Activated CD4-positive, alpha-beta memory T cell treated with anti-CD3 and anti-CD28 coated beads for 36 hours (primary cell): ENCODE measurements at places on chromosomes 3 and 15. TPM values are rescaled to one million over a fixed set of nuclear protein-coding genes. Genes with fewer than 3 reads are reported as not detected.

CACNA2D2 gene
- 0.63 TPM for total RNA-seq

CYP8B1 gene
- total RNA-seq: not detected

CLDN1 gene
- total RNA-seq: 0.07 TPM

ISLR gene
- not detected for total RNA-seq

KBTBD12 gene
- total RNA-seq: not detected

SQOR gene
- 194 TPM for total RNA-seq

- H3K27me3 ChIP-seq: no peaks in the 10 kb centered on the region
- no peak overlapping the region for H3K27ac ChIP-seq
- no peaks in the 10 kb centered on the region for H3K4me1 ChIP-seq
- no peaks in the 10 kb centered on the region for H3K36me3 ChIP-seq
Observed at GRCh38 chr3:106850437-106850836, 526.8 kb upstream of the CCDC54 start.

DNA sequence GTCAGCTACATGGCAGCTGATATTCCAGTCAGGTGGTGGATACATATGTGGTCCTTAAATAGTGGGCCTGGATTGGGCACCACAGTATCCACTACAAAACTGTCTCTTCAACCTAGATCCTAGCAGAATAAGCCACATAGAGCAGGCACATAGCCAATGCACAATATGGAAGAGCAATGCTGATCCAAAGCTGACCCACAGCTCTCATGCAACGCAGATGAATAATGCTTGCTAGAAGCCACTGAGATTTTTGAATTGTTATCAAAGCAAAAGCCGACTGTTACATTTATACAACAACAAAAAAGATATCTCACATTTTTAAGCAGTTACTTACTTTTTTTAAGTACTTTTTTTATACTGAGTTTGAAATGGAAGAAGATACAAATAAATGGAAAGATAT lies 11.2 kb downstream of the CNTN3 start:
- no peak overlapping the region for H3K4me3 ChIP-seq
- no peak for DNase-seq
- H3K27ac ChIP-seq: no peak overlapping the region
- no peaks in the 10 kb centered on the region for H3K36me3 ChIP-seq

DNA sequence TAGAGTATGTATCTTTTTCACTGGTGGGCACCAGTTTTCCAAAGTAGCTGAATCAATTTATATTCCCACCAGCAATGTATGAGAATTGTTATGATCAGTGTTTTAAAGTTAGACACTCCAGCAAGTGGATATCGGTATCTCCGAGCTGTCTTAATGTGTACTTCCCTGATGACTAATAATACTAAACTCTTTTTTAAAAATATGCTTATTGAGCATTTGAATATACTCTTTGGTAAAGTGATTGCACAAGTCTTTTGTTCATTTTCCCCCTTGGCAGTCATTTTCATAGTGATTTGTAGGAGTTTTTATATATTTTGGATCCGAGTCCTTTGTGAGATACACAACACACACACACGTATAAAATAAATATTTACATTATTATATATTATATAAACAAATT lies 12.5 kb upstream of the FEM1B start:
- H3K27me3 ChIP-seq: peaks cover 19% of the 10 kb centered on the region
- H3K36me3 ChIP-seq: no peaks in the 10 kb centered on the region
- no peaks in the 10 kb centered on the region for H3K4me1 ChIP-seq
- H3K4me3 ChIP-seq: no peak overlapping the region
- DNase-seq: no peak

DNA sequence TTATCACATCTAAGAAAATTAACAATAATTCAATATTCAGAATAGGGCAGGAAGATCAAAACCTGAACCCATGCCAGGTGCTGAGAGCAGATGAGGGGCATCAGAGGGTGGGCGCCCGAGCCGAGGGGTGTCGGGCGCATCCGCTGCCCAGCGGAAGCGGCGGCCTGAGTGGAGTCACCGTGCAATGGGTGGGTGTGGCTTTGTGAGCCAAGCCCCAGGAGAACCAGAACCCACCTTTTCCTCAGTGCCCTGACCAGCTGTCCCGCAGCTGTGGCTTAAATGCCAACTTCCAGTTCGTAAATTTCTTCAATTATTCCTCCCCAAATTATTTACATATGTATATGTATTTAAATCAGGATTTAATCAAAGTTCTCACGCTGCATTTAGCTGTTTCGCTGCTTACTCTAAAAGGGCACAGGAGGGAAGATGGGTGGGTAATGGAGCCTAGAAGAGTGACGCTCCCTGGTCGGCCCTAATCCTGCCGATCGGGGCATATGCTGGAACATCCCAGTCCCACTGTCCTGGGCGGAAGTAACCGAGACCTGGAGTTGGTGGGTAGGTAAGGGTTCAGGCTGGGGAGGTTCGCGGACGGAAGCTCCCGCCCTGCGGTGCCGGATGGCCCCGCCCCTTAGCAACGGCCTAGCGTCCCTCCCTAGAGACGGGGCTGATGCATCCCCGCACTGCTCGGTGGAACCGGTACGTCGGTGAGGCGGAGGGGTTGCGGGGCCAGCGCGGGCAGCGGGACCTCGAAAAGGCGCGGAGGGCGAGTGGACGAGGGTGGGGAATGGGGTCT lies 1.3 kb downstream of the DNAH1 start:
- H3K36me3 ChIP-seq: no peaks in the 10 kb centered on the region
- DNase-seq: peak; percentile 79
- H3K4me1 ChIP-seq: peaks cover 32% of the 10 kb centered on the region

- H3K36me3 ChIP-seq: peaks cover 53% of the 10 kb centered on the region
- H3K4me3 ChIP-seq: no peak overlapping the region
- H3K4me1 ChIP-seq: no peaks in the 10 kb centered on the region
- H3K27me3 ChIP-seq: no peaks in the 10 kb centered on the region
- DNase-seq: no peak
Observed at GRCh38 chr3:194440756-194441155, 41.7 kb upstream of the GP5 start.

DNA sequence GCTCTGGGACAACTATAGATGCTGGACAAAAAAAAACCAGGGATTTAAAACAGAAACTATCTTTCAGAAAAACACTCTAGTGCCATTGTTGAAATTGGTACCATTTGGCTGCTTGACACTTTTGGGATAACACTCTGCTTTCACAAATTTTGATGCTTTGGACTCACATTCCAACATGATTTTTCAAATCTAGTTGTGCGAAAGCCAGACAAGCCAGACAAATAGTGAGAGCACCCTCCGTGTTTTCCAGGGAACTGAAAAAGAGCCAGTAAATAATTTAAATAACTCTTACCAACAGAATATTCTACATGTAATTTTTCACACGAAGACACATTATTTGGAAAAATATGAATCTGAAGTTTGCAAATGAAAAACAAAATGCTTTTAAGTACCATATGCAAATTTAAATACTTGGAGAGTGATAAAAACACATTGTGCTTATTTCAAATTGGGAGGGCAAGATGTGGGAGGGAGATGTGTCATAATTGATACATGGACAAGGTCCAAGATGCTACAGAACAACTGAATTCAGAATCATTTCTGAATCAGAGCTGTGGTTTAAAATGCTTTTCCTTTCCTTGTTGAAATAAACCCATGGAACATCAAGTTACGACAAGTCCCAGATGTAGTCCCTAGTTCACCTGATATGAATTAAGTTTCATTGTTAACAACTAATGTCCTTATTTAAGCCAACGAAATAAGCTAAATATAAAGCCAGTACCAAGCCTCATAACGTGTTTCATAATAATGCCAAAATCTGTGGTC lies 144.2 kb upstream of the SOX2 start:
- H3K4me3 ChIP-seq: no peak overlapping the region
- no peaks in the 10 kb centered on the region for H3K4me1 ChIP-seq
- no peak for DNase-seq
- H3K27me3 ChIP-seq: no peaks in the 10 kb centered on the region
- H3K36me3 ChIP-seq: no peaks in the 10 kb centered on the region

- H3K4me3 ChIP-seq: no peak overlapping the region
- H3K27me3 ChIP-seq: no peaks in the 10 kb centered on the region
- H3K4me1 ChIP-seq: peaks cover 4% of the 10 kb centered on the region
- no peak overlapping the region for H3K27ac ChIP-seq
Observed at GRCh38 chr15:82851306-82851850, 42.0 kb downstream of the WHAMM start.

DNA sequence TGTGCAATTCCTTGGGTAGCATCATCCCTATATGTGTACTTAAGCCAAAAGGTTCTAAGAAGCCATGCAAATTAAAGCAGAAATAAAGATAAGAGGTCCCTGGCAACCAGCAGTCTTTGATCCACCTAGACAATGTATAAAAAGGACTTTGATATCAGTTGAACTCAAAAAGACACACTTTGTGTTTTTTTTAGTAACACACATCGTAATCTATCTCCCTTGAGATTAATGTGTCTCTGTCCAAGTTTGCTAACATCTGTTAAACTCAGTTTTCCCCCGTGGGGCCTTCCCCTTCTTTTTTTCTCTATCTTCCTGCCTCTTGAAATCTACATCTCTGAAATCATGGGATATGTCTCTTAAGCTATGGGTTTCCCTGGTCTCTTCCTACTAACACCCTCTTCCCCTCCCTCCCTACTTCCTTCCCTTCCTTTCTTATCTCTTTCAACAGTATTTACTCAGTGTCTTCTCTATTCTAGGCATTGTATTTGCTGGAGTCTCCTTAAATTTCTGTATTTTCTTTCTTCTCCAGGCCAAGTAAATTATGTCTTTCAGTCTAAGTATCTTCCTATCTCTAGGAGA lies 27.7 kb downstream of the ALDH1A2 start:
- no peaks in the 10 kb centered on the region for H3K36me3 ChIP-seq
- H3K4me1 ChIP-seq: no peaks in the 10 kb centered on the region
- H3K4me3 ChIP-seq: no peak overlapping the region
- H3K27ac ChIP-seq: no peak overlapping the region
- DNase-seq: no peak

DNA sequence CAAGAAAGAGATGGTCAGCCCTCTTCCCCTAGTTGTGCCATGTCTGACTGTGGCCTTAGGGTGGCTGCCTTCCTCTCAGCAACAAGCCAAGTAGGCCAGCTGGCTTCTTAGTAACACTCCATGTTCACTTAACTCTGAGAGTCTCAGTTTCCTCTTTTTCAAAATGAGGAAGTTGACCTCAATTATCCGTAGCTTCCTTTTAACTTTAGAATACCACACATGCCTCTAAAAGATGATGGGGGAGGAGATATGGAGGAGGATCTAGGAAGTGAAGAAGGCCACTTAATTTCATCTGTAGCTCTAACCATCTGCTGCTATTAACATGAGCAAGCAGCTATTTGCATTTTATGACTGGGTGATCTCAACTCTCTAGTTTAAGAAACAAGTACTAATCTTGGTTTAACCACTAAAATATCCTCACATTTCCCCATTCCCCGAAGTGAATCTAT lies 32.9 kb downstream of the CD200R1L start:
- H3K27ac ChIP-seq: no peak overlapping the region
- no peaks in the 10 kb centered on the region for H3K36me3 ChIP-seq
- peaks cover 20% of the 10 kb centered on the region for H3K4me1 ChIP-seq
- H3K27me3 ChIP-seq: no peaks in the 10 kb centered on the region

DNA sequence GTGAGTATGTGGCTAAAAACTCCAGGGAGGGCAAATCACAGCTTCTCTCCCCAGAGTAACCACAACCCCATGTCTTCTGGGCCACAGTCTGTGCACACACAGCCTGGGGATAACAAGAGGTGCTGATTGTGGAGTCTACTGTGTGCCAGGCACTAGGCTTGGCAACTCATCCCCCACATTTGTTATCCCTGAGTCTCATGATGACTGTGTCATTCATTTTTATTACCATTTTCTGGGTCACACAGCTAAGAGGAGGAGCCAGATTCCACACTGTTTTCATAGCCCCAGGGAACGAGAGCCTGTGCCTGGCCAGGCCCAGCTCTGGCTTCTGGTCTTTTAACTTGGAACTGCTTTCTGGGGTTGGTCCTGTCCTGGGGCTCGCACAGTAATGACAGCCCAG lies 34.5 kb downstream of the ESYT3 start:
- no peak overlapping the region for H3K4me3 ChIP-seq
- H3K36me3 ChIP-seq: no peaks in the 10 kb centered on the region
- no peaks in the 10 kb centered on the region for H3K4me1 ChIP-seq
- no peaks in the 10 kb centered on the region for H3K27me3 ChIP-seq
- DNase-seq: no peak

DNA sequence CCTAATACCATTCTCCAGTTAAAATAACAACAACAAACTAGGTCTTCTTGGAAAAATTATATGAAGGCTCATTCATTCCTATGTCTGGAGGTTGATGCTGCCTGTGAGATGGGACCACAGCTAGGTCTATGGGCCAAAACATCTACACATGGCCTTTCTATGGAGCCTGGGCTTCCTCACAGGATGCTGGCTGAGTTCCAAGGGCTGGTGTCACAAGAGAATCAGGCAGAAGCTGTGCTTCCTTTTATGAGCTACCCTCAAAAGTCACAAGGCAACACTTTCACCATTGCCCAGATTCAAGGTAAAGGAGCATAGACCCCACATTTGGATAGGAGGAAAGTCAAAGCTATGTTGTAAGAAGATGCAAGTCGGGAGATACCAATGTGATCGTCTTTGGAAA lies 4.6 kb upstream of the RTP2 start:
- no peaks in the 10 kb centered on the region for H3K27me3 ChIP-seq
- DNase-seq: no peak
- H3K27ac ChIP-seq: no peak overlapping the region
- H3K36me3 ChIP-seq: no peaks in the 10 kb centered on the region
